ENCODE measurements at places on chromosomes 3 and 15.
A peak's percentile ranks its signal among the peaks of the same experiment; 100 is the strongest.

- no peak for DNase-seq
Measured at GRCh38 chr3:193777524-193777923, 184.5 kb downstream of the OPA1 start.

DNA sequence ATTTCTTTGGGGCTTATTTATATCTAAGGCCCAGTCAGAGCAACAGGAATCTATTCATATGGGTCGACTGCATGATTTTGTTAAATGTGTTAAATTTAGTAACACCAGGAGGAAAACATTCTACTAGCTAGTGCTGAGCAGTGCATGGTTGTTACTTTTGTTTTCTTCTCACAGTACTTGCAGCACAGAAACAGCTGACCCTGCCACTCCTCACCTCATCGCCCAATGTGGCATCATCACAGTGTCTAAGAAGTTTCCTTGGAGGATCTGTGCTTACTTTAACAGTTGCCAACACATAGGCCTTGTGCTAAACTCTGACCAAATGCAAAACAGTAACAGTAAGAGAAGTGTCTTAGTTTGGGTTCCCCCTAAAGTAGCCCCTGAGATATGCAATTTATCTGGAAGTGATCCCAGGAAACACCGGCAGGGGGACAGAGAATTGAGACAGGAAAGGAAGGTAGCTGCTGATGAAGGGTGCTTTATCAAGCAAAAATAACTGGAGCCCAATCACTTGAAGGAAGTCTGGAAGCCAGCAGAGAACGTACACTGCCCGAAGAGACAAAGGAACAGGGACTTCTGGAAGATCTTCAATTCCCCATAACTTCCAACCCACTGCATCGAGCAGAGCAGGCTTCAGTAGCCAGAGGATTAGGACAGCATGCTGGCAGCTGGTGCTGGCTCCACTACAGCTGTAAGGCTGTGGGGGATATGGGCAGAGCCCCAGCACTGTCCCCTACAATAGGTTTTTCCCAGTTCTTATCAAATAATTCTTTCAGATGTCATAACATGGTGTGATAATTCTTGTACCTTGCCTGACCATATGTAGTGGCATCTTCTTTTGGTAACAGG is 36.0 kb upstream of the ULK4 start:
- DNase-seq: no peak

DNA sequence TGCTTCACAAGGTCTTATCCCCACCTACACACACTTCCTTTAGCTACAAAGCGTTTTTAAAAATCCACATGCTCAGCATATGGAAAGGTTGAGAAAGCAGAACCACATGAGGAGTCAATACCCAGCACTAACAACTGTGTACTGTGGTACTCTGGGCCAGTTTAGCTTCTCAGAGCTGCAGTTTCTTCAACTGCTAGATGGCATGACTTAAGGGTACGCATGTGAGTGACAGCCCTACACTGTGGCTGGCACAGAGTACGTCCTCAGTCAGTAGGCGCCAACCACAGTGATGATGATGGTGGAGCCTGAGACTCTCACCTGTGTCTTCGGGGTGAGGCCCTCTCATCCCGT is 17.4 kb downstream of the CCDC12 start:
- DNase-seq: no peak

DNA sequence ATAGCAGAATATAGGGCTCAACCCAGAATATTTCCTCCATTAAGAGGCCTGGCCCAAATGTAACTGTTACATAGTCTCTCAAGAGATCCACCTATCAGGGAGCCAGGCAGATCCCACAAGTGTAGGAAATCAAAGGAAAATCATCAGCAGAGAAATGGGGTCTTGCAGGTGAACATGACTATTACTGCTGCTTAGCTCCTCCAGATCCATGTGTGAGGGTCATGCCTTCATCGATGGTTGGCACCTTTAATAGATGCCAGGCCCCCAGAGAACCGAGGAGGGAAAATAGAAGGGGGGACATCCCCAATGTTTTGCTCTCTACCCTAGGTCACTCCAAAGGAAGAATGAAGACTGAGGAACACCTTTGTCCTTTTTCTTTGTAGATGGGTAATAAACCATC is 1029.9 kb upstream of the CADM2 start:
- no peak for DNase-seq

GRCh38 chr3:56874269-56874668 is 72.5 kb upstream of the ARHGEF3 start:
- DNase-seq: no peak

DNA sequence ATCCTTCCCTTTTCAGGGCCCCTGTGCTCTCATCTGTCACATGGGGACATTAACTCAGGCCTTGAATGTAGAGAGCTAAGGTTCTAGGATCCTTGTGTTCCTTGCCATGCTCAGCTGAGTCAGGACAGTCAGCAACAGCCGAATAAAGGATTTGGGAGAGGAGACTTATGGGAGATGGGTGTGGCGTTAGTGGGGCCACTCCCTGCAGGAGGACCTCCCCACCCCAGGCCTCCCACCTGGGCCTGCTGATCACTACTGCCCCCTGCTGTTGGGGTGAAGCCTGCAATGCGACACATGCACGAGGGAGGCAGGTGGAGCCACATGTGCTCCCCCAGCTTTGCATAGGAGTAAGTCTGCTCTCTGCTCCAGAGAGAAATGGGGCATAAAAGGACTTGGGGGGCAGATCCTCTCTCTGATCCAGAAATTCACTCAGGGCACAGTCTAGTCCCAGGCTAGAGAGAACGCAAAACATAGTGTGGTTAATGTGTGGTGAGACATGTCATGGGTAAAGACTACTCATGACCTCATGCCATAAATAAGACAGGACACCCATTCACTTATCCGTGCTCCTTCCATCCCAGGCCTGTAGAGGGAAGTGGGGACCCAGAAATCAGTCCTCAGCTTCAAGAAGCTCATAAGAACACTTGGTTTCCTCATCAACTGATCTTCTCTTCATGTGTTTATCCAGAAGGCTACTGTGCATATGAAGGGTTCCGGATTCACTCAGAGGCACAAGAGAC is 19.4 kb downstream of the RBP1 start:
- DNase-seq: no peak

DNA sequence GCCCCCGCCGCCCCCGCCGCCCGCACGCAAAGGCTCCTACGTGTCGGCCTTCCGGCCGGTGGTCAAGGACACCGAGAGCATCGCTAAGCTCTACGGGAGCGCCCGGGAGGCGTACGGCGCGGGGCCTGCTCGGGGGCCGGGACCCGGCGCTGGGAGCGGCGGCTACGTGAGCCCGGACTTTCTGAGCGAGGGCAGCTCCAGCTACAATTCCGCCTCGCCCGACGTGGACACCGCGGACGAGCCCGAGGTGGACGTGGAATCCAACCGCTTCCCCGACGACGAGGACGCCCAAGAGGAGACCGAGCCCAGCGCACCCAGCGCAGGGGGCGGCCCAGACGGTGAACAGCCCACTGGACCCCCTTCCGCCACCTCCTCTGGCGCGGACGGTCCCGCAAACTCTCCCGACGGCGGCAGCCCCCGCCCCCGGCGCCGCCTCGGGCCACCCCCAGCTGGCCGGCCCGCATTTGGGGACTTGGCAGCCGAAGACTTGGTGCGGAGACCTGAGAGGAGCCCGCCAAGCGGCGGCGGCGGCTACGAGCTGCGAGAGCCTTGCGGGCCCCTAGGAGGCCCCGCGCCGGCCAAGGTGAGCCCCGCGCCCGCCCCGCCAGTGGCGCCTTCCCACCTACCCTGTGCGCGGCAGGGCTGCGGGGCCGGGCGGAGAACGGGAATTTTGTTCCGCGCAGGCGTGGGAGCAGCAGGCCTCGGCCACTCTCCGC is 2.4 kb downstream of the SKOR1 start:
- DNase-seq: peak; percentile 29

Measured in activated CD4-positive, CD25-positive, alpha-beta regulatory T cell treated with anti-CD3 and anti-CD28 coated beads, Interleukin-2, amount 50 U/mL, for 72 hours (primary cell).